ENCODE measurements at places on chromosomes 3 and 15. TPM values are rescaled to one million over a fixed set of nuclear protein-coding genes. Genes with fewer than 3 reads are reported as not detected.

The USP3 gene
- polyA plus RNA-seq, result 24.0 TPM

- DNase-seq, result no peak
Measured at GRCh38 chr3:107208796-107209195, 168.4 kb upstream of the CCDC54 start.

DNA sequence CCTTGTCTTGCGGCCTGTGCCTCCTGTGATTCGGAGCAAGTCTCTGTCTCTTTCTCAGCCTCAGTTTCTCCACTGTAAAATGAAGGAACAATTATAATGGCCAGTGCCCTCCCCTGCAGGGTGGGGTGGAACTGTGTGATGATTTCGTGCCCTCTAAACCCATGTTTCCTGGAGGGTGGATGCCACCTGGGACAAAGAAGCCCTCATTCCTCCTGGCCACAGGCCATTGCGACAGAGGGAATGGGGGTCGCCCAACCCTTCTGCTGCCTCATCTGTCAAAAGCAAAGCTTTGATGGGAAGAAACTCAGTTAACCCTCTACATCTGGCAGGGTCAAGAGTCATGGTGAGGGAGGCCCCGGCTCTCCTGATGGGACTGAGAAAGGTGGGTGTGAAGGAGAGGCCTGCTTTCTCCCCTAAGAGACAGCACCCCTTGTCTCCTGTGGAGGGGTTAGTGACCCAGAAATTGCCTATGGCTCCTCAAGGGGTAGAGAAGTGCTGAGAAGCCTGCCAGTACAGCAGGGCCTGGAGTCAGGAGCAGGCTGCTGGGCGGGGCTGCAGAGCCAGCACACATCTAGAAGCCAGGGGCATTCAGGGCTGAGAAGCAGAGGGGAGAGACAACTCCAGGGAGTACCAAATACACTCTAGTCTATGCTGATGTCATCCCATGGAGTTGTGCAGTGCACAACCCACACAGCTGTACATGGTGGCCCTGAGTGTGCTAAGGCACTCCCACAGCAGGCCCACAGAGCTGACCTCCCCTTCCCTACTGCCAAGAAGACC is 61.0 kb downstream of the PLXNA1 start:
- DNase-seq, result no peak

The IQCF5 gene
- not detected for polyA plus RNA-seq

GRCh38 chr15:28873585-28874190 is 12.1 kb upstream of the APBA2 start:
- no peak for DNase-seq

- no peak for DNase-seq
Measured at GRCh38 chr3:187943677-187944389, 198.6 kb upstream of the BCL6 start.

DNA sequence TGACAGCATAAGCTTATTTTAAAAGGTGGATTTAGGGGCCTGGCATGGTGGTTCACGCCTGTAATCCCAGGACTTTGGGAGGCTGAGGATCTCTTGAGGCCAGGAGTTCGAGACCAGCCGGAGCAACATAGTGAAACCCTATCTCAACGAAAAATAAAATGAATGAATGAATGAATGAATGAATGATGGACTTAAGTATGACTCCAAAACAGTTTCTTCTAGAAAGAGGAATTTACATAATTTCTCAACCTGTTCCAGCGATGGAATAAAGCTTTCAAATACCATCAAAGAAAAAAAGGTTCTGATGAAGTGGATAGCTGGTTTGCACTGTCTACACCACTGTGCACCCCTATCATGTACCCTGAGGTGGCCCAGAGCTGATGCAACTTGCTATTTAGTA is 20.1 kb upstream of the NR2C2 start:
- DNase-seq, result no peak

The CFAP161 gene
- not detected for polyA plus RNA-seq

The SLC51A gene
- not detected for polyA plus RNA-seq

Measured in AG04450 (cell line).